NCI-H187 treated with DMSO at 0.1 percent for 48 hours (cell line): ENCODE measurements at places on chromosomes 3 and 15.

DNA sequence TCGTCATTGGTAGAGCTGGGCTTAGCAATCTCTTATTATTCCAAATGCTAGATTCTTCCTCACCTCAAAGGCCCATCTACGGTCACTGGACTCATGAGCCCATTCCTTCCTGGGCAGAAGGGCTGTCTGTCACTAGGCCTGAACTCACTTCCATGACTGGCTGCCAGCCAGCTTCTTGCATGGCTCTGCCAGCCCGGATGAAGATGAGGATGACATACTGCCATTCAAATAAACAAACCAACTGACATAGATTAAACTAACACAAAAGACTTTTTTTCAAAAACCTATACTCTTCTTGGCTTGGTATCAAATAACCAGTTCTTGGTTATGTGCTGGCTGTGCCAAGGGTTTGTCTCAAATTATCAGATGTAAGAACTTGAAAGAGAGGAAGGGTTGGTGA lies 23.8 kb downstream of the ISL2 start:
- no peak for DNase-seq

DNA sequence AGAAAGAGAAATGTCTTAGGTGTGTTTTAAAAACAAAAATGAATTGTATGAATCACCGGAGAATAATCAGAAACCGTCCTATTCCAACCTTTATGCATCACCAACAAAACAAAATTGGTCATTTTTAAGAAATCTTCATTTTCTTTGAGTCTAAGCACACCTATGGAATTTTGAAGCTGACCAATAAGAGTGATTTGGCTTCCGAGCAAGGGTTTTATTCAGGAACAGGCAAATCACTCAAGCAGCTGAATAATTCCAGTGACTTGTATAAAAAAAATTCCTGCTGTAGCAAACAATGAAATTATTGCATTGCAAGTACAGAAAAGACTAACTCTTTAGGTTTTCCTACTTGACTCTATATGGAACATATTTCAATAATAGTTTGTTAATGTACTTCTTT lies 83.8 kb upstream of the FNDC3B start:
- DNase-seq: no peak

GRCh38 chr15:78264304-78265136 lies at the start of gene DNAJA4:
Gene DNAJA4, plus strand, starts transcription at chr15:78264562. Its CDS starts 202 bp downstream, at chr15:78264764.
- no peak for DNase-seq

GRCh38 chr3:119700269-119700919 lies 2.4 kb upstream of the CFAP91 start:
- no peak for DNase-seq

GRCh38 chr3:122902326-122902725 lies 107.5 kb downstream of the SLC49A4 start:
- DNase-seq: no peak

DNA sequence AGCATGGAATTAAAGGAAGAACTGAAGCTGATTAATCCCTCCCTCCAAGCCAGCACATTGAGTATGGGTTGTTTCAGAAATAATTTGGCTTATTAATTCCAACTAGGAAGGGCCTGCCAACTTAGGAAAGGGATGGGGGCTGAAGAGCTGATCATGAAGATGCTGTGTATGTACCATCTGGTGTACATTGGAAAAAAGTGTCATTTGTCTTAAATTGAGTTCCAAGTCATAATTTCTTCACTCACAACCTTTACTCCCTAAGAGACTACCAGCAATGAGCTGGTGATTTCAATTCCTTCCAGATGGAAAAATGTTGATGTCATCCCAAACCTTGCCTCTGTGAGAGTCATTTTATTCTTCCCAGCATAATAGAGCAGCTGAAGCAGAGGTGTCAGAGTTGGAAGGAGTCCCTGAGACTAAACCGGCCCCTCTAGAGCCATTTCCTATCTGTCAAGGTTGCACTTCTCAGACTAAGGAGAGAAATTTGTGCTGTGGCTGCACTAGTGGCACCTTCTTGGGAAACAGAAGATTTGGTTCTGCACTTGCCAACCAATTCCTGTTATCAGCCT lies 79.4 kb downstream of the GTPBP8 start:
- DNase-seq: no peak

DNA sequence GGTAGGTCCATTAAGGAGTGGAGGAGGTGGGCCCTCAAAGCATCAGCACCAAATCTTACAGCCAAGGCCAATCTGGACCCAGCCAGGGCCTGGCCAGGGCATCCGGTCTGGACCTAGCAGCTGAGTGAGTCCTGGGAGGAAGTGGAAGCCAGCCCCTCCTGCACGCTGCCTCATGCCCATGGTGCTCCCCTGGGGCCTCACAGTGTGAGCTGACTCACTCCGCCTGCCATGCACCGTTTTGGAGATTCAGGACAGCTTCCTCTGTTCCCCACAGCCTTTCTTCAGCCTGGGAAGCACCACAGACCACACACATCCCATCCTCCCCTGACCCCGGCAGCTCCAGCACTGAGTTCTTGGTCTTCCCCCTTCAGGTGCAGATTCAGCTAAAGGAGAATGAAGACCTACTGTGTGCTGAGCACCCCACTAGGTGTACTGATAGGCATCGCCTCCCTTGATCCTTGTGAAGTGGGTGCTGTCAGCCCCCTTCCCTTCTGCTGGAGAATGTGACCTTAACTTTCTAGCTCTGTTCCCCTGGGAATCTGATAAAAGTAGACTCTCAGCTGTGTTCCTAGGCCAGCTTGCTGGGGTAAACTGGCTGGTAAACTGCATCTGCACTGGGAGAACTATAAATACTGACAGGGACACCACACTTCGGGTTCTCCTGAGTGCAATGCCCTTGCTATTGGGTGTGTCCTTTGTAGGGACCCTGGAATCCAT lies 36.8 kb upstream of the SEC13 start:
- no peak for DNase-seq

- DNase-seq: no peak
Measured at GRCh38 chr3:78794431-78794830, 973.4 kb downstream of the ROBO1 start.

- DNase-seq: peak; percentile 44
Measured at GRCh38 chr3:187748050-187748481, 2.8 kb upstream of the BCL6 start.

- DNase-seq: no peak
Measured at GRCh38 chr15:70195587-70196305, 98.0 kb upstream of the TLE3 start.

GRCh38 chr15:98718426-98719136 lies 70.2 kb downstream of the IGF1R start:
- DNase-seq: no peak

GRCh38 chr3:134342259-134342658 lies 32.0 kb downstream of the AMOTL2 start:
- DNase-seq: no peak

- no peak for DNase-seq
Measured at GRCh38 chr3:59749291-59749690, 699.5 kb upstream of the CFAP20DC start.

DNA sequence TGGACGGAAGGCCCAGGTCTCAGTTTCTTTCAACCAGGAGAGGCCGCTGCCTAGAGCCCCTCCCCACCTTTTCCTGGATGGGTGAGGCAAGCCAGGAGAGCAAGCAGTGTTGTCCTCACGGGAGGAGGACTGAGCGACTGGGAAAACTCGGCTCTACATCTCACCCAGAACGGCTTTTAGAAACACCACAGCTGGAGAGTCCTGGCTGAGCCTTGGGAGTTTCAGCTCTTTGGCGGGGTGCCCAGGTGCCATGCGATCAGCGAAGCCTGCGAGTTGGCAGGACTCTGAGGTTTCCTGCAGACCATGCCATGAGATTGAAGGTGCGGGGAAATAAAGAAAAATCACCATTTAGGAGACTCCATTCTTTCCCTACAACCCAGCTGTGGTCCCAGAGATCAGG lies 26.0 kb downstream of the PPCDC start:
- DNase-seq: no peak

DNA sequence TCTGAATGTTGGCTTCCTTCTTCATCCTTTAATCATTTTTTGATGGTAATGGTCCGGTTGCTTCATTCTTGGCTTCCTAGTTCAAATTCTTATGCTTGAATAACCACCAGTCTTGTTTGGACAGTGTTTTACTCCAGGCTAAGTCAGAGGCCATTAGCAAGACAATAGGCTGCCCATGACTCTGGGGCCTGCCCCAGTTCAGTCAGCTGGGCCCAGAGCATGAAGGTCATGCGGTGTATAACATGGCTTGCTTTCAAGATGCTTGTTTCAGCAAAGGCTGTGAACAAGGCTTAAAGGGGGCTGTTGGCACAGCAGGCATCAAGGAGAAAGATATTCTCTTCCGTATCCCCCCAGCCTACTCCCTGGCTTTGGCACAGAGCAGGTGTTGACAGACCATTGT lies 13.7 kb downstream of the TM4SF18 start:
- no peak for DNase-seq

DNA sequence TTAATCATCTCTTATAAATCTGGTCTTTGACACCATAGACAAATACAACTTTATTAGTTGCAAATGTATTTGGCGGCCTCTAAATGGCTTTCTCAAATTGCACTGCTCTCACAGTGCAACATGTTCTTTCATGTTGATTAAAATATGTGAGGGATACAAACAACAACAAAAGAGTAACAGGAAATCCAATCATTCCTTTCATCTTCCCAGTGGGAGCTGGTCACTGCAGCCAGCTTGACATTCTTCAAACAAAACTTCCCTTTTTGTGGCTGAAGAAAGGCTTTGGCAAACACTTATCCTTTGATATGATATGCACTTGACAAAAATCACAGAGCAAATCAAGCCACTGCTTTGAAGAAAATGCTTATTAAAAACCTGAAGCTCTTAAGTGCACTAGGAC lies 973.6 kb downstream of the EPHA3 start:
- no peak for DNase-seq

DNA sequence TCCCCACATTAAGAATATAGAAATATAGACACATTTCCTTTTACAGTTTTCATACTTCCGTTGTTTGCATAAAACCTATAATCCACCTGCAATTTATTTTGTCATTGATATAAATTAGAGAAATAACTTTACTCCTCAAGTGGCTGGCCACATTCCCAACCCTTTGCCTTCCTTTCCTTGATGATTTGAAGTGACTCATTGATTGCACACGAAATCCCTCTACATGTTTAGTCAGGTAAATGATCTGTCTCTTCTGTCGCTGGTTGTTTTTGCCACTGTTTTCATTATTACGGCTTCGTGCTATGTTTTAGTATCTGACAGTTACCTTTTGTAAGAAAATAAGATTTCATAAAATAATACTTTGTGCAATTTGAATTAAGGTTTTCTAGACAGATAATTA lies 272.2 kb upstream of the NR2E3 start:
- DNase-seq: no peak

- DNase-seq: no peak
Measured at GRCh38 chr3:138199851-138200250, 12.8 kb downstream of the ARMC8 start.

GRCh38 chr15:48415036-48415886 lies 84.0 kb downstream of the DUT start:
- DNase-seq: no peak

GRCh38 chr3:126348308-126348920 lies 8.8 kb downstream of the KLF15 start:
- DNase-seq: no peak

DNA sequence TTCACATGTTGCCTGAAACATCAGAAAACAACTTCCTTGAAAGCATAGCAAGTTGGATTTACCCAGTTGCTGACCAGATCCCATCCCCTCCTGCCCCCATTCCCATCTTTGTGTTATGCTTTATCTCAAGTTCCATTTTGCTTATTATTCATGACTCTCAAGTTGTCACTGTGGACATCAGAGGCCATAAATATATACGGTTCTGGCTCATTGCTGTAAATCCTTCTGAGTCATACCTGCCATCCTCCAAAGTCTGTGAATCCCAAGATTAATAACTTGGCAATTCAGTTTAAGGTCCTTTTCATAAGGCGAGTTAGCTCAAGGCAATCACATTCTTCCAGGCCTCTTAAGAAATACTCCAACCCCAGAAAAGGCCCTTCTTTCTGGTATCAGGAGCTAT lies 126.2 kb upstream of the C2CD4B start:
- DNase-seq: no peak

DNA sequence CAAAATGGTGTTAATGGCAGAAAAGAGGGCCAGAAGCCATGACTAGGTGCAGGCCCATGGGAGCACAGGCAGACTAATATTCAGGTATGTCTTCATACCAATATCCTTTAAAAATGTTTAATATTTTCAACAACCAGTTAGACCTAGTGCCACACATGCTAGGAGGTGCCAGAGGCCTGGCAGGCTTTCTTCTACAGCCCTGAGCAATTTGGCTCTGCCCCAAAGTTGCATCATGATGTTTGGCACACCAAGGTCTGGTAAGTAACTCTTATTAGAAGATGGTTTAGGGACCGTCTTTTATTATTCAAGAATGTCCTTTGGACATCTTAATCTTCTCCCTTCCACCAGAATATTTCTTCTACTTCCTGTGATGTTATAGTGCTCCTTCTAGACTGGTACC lies 34.8 kb downstream of the MITF start:
- no peak for DNase-seq

DNA sequence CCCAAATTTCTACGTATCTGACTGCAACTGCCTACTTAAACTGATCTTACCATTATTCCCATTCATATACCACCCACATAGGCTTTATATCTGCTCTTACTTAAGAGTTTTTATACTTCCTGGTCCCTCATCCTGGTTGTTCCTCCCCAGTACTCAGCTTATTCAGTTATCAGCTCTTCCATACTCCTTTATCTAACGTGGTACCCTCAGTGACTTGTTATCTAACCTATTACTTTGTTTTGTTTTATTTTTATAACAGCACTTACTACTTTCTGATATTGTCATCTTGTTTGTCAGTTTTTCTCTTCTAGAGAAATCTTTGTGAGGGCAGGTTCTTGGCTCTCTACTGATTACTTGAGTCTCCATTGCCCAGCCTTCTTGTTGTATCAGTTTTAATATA lies 100.6 kb downstream of the ZNF609 start:
- DNase-seq: no peak

DNA sequence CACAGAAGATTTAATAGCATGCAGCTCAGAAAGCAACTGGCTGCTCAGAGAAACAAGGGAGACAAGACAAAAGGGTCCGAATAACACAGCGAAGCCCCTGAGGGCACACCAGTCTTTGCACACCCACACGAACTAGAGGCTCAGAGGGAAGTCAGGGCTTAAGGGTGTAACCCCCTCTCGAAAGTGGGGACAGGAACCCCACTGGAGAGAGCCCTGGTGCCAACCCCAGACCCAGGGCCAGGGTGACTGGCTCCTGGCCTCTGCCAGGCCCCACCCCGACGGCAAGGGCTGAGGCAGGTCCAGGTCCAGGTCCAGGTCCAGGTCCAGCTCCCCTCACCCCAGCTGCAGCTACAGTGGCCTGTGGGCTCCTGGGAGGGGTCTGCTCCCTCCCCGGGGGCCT lies 10.5 kb upstream of the PRR23E start:
- DNase-seq: no peak

DNA sequence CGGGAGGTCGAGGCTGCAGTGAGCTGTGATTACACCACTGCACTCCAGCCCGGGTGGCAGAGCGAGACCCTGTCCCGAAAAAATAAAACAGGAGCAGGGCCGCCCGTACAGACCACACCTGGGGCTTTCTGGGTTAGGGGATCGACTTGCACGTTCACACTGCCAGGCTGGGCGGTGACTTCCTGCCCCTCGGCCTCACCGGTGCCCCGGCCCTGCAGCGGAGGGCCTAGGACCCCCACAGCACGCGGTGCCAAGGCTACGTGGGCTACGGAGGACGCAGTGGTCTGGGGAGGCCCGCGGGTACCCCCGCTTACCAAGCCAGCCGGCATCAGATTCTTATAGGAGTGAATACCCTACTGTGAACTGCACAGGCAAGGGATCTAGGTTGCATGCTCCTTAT lies 11.6 kb upstream of the TTC14 start:
- DNase-seq: no peak
